NCI-H524 (cell line): ENCODE measurements at places on chromosomes 6 and 20.

DNA sequence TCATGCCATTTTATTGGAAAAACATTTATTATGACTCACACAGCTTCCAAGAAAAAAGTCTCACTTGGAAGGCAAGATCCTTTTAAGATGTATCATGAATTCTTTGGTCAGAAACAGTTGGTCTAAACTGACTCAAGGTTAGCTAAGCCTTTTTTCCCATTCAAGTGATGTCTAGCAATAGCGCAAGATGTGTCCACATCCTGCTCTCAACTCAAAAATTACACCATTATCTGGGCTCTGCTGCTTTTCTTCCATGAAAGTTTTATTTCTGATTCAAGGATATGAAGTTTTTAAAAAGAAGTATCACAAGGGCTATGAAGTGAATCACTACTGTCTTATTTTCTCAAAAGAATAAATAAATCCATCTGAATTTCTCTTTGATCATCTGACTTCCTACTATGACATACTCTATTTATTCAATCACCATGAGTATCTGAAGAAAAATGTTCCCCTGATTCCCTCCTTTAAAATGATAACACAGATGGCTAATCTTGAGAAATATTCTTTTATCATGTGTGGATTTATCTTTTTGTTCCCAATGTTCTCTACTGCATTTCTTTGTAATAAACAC is 139.2 kb downstream of the AHI1 start:
- no peak for DNase-seq

DNA sequence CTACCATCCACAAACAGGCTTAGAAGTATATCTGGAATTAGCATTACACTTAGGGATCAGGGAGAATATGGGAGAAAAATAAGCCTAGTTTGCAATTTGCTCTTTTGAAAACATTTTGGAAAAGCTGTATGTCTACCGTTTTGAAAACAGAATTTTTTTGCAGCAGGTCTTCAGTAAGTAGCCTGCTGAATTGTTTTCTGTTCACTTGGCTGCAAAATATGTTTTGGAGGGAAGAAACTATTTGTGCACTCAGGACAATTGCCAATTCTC is 39.6 kb downstream of the ILRUN start:
- no peak for DNase-seq

GRCh38 chr20:4855097-4855496 is 133.4 kb downstream of the PRND start:
- no peak for DNase-seq

GRCh38 chr6:100846276-100846675 is 34.9 kb downstream of the ASCC3 start:
- DNase-seq = no peak

DNA sequence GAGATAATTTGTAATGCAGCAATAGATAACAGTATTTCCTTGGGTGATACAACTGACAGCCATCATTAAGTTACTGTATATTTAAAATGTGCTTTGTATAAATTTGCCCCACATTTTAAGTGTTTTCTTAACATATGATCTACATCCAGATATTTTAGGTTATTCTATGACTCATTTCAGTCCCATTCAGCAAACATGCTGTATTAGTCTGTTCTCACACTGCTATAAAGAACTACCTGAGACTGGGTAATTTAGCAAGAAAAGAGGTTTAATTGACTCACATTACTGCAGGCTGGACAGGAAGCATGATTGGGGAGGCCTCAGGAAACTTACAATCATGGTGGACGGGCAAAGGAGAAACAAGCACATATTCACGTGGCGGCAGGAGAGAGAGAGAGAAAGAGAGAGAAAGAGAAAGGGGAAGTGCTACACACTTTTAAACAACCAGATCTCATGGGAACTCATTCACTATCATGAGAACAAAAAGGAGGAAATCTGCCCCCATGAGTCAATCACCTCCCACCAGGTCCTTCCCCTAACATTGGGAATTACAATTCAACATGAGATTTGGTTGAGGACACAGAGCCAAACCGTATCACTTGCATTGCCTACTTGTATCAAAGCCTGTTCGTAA is 9.6 kb upstream of the CHD6 start:
- no peak for DNase-seq

GRCh38 chr20:53087037-53087777 is 115.0 kb downstream of the TSHZ2 start:
- no peak for DNase-seq

DNA sequence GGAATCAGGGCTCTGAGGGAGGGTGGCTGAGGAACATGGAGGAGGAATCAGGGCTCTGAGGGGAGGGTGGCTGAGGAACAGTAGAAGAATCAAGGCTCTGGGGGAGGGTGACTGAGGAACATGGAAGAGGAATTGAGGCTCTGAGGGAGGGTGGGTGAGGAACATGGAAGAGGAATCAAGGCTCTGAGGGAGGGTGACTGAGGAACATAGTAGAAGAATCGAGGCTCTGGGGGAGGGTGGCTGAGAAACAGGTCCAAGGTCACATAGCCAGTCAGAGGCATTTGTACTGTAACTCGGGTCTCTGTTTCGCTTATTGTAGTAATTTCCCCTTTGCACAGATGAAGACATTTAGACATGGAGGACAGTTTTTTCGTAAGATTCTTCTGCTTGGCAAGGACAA is 164.8 kb downstream of the SOBP start:
- DNase-seq = no peak

DNA sequence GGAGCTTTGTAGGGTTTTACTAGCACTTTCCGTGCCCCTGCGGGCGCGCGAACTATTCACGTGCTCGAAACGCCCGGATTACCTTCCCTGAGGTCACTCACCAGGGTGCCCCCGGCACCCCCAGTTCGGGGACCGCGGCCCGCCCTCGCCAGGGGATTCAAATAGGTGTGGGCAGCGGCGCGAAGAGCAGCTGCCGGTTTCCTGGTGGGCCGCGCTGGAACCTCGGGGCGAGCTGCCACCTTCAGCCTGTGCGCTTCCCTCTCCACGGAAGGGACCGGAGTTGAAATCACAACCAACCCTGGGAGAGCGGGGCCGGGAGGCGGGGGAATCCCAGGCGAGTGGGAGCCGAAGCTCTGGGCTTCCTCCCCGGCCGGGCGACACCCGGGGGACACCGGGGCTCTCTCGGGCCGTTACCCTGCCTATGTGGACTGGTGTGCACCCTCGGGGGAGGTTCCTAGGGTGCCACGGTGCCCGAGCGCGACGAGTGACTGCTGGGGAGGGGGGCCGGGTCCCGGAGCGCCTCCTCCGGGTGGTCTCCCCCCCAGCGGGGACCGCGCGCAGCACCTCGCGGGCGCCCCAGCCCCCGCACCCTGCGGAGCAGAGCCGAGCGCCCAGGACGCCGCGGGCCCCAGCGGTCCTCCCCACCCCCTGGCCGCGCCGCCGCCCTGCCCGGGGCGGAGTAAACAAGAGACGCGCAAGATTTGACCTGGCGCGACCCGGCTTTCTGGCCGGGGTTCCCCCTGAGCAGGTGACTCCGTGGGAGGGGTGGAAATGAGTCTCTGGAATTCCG is 2.1 kb upstream of the HIVEP2 start:
- DNase-seq = peak; percentile 35

- no peak for DNase-seq
These were observed 46.7 kb downstream of the TMEM170B start for GRCh38 chr6:11584244-11584643.

GRCh38 chr6:12450467-12450866 is 160.3 kb downstream of the EDN1 start:
- no peak for DNase-seq

- DNase-seq = no peak
These were observed 198.9 kb downstream of the TSHZ2 start for GRCh38 chr20:53171065-53171464.

- DNase-seq = no peak
These were observed 24.8 kb downstream of the VIP start for GRCh38 chr6:152775428-152775827.

DNA sequence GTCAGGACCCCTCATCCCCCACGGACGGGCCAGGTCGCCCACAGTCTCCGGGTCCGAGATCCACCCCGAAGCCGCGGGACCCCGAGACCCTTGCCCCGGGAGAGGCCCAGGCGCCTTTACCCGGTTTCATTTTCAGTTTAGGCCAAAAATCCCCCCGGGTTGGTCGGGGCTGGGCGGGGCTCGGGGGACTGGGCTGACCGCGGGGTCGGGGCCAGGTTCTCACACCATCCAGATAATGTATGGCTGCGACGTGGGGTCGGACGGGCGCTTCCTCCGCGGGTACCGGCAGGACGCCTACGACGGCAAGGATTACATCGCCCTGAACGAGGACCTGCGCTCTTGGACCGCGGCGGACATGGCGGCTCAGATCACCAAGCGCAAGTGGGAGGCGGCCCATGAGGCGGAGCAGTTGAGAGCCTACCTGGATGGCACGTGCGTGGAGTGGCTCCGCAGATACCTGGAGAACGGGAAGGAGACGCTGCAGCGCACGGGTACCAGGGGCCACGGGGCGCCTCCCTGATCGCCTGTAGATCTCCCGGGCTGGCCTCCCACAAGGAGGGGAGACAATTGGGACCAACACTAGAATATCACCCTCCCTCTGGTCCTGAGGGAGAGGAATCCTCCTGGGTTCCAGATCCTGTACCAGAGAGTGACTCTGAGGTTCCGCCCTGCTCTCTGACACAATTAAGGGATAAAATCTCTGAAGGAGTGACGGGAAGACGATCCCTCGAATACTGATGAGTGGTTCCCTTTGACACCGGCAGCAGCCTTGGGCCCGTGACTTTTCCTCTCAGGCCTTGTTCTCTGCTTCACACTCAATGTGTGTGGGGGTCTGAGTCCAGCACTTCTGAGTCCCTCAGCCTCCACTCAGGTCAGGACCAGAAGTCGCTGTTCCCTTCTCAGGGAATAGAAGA is 978 bp downstream of the HLA-A start:
- no peak for DNase-seq

- no peak for DNase-seq
These were observed 174.3 kb upstream of the TNFAIP3 start for GRCh38 chr6:137692806-137693205.

DNA sequence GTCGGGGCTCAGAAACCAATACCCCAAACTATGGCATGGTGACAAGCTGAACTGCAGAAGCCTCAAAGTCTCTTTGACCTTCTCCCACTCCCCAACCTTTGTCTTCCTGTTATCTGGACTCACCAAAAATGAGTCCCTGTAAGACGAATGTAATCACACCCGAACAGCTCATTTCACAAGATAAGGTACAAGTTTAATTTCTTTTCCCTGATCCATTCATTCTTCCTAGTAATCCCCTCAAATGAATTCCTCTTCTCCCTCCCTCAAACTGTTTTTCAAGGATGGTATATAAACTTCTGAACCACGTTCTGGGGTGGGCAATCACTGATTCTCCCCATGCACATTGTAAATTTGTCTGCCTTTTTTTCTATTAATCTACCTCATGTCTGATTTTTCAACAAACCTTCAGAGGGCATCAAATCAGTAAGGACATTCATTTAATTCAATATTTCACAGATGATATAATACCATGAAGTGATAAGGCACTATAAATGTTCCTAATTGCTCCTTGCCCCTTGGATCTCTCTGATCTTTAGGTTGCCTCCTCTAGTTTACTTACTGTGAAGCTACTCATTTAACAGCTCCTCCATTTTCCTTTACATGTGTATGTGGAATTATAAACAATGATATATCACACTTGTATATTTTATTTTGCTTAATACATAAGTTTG is 77.2 kb downstream of the OR2B2 start:
- DNase-seq = no peak

DNA sequence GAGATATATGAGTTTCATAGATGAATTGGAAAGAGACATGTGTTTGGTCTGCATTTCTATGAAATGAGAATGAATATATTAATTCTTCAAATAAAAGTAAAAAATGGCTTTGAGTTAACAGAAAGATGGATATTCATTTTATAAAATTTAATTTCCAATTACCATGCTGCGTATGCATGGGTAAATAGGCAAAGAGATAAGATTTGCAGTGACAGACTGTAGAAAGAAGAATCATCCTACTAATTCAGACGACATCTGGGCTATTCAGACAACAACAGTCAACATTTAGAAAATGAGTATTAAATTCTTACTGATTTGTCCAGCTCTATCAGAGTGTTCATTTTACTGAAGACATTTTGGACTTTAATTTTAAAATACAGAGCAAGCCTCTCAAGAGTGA is 602.2 kb upstream of the NRSN1 start:
- DNase-seq = peak; percentile 23
